ENCODE measurements at places on chromosomes 5 and 9. TPM values are rescaled to one million over a fixed set of nuclear protein-coding genes. Genes with fewer than 3 reads are reported as not detected.

DNA sequence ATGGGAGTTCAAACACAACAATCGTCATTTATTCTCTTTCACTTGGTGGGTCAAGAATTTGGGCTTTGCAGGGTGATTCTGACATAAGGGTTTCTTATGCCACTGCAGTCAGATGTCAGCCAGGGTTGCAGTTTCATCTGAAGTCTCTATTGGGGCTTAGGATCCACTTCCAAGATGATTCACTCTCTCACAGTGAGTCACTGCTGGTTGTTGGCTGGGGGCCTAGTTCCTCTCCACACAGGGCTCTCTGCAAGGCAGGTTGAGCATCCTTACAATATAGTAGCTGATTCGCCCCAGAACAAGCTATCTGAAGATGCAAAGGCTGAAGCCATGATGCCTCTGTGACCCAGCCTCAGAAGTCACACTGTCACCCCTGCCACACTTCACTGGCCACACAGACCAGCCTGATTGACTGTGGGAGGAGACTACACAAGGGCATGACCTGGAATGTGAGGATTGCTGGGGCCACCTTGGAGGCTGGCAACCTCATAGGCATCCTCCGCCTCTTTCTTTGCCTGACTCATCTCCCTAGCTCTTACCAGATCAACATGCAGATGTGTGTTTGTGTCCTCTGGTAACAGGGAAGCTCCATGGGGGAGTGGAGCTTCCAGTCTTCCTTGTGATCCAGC lies 4.5 kb upstream of the CARD19 start:
- H3K4me1 ChIP-seq, result peaks cover 18% of the 10 kb centered on the region
- peaks cover 4% of the 10 kb centered on the region for H3K36me3 ChIP-seq
- H3K4me3 ChIP-seq, result no peak overlapping the region

- no peak overlapping the region for H3K27ac ChIP-seq
- no peaks in the 10 kb centered on the region for H3K4me1 ChIP-seq
- H3K36me3 ChIP-seq, result no peaks in the 10 kb centered on the region
- no peak for DNase-seq
- H3K4me3 ChIP-seq, result no peak overlapping the region
Observed at GRCh38 chr9:88645879-88646199, 110.9 kb downstream of the NXNL2 start.

DNA sequence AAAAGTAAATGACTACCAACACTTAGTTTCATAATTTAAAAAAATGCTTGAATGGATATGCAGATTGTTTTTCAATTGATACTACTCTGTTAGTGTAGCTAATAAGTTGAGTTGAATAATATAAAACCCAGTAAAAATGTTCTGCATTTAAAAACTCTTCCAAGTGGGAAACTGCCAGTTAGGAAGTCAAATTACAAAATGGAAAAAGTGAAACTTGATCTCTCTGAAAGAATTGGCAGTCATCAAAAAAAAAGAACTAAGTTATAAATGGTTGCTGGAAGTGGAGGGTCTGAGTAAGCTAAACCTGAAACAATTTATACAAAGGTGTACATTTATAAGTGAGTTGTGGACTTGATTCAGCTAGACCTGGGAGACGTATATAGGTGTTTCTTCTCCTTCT lies 52.4 kb downstream of the VCAN start:
- H3K27me3 ChIP-seq, result no peaks in the 10 kb centered on the region
- H3K4me1 ChIP-seq, result no peaks in the 10 kb centered on the region
- DNase-seq, result no peak
- H3K36me3 ChIP-seq, result no peaks in the 10 kb centered on the region

Gene ROR2
- total RNA-seq, result 0.84 TPM

Gene CENPH
- 0.42 TPM for total RNA-seq

Data from liver (tissue), 10 donors.